CD4-positive, alpha-beta T cell treated with Interleukin-21 for 1 hour (primary cell): ENCODE measurements at places on chromosomes 5 and 9.

- no peak for DNase-seq
Observed at GRCh38 chr5:168991311-168991710, 309.6 kb downstream of the SLIT3 start.

DNA sequence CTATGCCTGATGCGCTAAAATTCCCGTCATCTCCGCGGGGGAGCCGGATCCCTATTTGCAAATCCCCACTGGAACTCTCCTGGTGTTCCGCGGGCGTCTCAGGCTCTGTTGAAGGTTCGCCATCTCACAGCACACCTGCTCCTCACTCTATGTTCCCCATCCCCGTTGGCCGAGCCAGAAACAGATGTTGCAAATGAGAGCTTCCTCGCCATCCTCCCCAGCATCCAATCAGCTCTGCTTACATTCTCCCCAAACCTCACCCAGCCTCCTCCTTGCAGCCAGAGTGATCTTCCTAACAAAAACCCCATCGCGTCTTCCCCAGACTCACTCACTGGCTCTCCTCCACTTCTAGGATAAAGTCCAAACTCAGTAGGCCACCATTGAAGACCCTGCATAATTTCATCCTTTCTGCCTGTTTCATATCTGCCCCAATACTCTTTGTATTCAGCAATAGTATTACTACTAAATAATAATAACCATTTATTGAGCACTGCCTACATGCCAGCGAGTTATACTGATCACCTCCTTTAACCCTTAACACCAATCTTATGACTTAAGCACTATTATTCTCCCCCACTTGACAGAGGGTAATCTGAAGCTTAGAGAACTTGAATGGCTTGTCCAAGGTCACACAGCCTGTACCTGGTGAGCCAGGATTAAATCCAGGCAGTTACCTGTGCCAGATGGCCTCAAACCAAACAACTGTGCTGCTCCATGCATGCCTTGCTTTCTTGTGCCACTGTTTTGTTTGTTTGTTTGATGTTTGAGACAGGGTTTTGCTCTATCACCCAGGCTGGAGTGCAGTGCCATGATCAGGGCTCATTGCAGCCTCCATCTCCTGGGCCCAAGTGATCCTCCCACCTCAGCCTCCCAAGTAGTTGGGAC is 14.0 kb downstream of the AQP7 start:
- no peak for DNase-seq

- DNase-seq: no peak
Observed at GRCh38 chr5:74205767-74206578, 434.6 kb downstream of the ENC1 start.

DNA sequence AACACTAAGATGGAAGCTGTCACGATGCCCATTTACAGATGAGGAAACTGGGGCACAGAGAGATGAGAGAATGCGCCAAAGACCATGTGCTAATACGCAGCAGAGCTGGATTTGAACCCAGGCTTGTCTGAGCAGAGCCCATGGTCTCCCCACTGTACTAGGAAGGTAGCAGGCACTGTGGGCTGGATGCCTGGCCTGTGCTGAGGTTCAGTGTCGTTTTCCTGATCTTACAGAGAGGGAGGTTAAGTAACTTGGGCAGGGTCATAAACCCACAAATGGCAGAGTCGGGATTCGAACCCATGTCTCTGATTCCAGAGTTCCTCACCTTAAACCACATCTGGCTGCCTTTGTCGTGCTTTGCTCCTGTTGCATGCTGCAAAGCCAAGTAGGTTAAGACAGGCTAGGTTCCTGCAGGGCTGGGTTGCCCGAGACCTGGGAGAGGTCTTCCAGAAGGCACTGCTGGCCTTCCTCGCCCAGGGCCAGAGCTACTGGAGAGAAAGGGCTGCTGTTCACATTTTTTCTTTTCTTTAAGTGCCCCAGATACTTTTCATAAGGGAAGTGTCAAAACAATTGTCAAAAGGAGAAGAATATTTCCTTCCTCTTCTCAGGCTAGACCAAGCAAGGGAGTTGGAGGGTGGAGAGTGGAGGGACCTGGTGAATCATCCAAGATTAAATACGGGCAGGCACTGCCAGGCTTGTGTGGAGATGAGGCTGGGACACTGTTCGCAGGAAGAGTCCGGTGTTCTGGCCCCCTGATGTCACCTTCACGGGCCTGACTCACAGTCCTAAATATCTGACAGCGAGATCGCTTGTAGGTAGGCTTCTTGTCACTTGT is 3.2 kb downstream of the NEK6 start:
- no peak for DNase-seq

DNA sequence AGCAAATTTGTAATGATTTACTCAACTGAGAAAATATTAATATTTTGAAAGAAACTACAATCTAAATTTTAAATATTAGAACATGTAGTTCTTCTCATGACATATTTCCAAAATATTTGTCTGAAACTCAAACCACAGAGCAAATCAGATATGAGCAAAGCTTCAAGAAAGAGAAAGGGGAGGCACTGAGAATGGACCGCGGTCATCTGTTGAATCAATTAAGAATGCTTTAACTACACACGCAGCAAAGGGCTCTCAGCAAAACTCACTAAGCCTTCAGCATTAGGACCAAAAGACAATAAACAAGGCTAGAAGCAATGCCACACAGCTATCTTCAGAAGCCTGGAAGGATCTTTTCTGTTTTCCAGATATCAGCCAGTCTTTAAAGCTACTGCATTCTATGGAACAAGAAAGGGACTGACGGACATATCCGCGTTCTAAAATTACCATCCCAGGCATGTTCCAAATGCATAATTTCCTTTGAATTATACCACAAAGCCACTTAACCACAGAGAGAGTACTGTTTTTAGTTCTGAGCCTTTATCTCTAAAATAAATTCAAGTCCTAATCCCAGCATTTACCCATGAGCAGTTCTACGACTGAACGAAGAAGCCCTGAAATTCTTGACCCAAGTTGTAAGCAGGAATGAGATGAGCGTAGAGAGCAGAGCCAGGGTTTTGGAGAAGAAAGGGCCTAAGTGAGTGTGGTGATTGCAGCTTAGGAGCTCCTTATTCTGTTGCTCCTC is 513.5 kb downstream of the AGTPBP1 start:
- DNase-seq: no peak

DNA sequence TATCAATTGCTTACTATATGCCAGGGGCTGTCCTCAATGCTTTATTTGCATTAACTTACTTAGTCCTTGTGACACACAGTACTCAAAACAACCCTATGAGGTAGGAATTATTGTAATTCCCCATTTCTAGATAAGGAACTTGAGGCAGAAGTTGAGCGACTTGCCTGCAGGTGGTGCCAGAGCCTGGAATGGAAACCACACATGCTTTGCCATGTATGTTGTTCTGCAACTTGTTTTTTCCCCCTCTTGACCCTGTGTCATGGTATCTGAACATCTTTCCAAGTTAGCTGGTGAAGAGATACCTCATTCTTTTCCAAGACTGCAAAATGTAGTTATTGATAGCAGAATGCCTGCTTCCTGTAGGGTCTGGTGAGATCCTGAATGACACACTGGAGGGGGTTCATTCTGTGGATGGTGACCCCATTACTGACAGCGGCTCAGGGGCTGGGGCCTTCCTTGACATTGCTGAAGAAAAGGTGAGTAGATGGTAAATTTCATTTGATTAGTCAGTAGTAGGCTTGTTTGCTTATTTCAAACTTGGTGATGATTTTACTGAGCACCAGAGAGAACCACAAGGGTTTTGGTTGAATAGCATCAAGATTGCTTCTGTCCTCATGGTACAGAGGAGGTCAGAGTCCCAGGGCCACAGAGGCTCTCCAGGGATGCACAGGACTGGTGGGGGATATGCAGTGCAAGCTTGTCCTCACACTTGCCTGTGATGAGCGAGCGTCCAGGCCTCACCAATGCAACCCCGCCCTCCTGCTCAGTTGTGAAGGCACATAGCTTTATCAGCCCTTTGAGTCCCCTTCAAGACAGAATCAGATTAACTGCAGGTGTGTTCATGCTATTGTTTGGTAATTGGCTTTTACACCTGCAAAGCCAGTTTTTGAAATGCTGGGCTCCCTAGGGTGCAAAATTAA is 57.0 kb downstream of the COL15A1 start:
- DNase-seq: peak; percentile 72

- no peak for DNase-seq
Observed at GRCh38 chr9:126536131-126536530, 77.6 kb upstream of the LMX1B start.

- no peak for DNase-seq
Observed at GRCh38 chr5:151383011-151383410, 35.7 kb upstream of the SLC36A2 start.

DNA sequence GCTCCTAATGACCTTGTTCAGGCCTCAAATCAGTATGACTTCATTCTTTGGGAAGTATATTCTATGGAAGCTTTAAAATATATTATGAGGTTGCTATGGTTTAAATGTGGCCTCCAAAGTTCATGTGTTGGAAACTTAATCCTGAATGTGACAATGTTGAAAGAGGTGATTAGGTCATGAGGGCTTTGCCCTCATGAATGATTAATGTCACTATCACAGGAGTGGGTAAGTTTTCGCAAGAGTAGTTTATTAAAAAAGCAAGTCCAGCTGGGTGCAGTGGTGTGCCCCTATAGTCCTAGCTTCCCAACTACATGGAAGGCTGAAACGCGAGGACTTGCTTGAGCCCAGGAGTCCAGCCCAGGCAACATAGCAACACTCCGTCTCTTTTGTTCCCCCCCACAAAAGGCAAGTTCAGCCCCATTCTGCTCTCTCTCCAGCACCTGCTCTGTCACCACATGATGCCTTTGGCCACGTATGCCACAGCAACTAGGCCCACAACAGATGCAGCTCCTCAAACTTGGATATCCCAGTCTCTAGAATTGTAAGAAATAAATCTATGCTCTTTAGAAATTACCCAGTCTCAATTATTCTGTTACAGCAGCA is 105.3 kb downstream of the SIL1 start:
- no peak for DNase-seq

GRCh38 chr9:36945999-36946398 is 88.1 kb downstream of the PAX5 start:
- no peak for DNase-seq

DNA sequence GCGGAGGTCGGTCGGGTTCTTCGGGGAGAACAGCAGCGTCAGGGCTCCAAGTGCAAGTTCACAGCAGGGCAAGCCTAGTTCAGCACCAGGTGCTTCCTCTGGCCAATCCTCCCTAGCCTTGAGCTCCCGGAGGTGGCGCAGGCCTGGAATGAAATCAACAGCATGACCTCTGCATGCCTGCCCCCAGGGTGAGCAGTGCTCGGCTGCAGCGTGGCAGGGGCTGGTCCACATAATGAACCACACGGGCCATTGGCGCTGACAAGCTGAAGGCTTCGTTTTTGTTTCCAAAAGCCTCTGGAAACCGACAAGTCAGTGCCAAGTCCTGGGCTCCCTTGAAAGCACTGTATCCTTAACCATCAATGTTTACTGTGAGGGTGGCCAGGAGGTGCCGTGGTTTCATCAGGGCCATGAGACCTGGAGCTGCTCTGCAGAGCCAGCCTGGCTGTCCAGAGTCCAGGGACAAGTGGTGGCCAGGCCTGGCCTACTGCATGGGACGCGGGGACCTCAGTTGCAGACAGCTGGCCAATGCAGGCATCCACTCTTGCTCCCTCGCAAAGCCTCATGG is 2.1 kb upstream of the INPP5E start:
- no peak for DNase-seq

GRCh38 chr5:174318578-174318977 is 273.1 kb downstream of the NSG2 start:
- no peak for DNase-seq

DNA sequence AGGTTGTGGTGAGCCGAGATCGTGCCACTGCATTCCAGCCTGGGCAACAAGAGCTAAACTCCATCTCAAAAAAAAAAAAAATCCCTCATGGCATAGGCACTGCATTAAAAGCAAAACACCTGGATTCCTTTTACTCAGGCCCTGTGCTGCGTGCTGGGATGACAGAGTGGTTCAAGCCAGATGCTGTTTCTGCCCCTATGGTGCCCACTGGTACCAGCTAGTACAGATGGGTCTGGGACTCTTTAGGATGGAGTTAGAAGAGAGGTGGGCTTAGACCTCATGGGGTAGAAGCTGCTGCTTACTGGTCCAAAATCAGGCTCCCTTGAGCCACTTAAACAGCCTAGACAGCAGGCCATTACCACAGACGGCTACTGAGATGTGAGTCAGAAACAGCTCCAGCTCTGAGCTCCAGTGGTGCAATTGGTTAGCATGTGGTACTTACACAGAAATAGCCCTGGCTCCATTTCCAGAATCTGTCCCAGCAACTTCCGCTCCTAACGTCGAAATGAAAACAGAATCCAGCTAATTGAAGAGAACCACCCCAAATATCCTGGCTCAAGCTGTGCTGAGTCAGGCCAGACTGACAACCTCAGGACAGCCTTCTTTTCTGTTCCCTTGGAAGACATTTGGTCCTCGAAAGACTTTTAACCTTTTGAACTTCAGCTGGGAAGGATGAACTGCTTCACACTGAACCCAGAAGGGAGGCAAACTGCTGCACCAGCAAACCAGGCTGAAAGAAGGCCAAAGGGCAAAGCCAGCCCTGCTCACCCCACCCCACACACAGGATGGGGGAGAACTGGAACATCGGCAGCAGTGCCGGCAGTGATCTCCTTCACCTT is 15.5 kb downstream of the C5orf15 start:
- DNase-seq: no peak

DNA sequence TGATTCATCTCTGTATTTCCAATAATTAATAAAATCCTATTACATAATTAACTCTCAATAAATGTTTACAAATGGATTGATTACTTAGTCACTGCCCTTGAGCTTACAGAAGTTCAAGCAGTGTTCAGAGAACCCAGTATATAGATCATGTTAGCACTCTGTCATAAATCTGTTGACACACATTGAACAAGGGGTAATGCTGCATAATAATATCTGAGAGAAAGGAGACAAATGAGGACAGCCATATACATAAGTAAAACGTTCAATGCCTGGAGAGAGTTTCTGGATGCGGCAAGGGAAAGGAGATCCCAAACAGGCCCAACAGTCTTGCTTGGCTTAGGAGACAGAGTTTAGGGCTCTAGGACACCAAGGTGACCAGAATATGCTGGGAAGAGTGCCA is 270.2 kb downstream of the FBXL17 start:
- no peak for DNase-seq

GRCh38 chr9:113599646-113600022 is 136.1 kb downstream of the RGS3 start:
- no peak for DNase-seq

- no peak for DNase-seq
Observed at GRCh38 chr5:174191076-174191475, 145.6 kb downstream of the NSG2 start.

- no peak for DNase-seq
Observed at GRCh38 chr9:86918556-86918955, 28.8 kb downstream of the GAS1 start.

GRCh38 chr9:121537283-121537682 is 37.6 kb upstream of the GGTA1 start:
- no peak for DNase-seq

DNA sequence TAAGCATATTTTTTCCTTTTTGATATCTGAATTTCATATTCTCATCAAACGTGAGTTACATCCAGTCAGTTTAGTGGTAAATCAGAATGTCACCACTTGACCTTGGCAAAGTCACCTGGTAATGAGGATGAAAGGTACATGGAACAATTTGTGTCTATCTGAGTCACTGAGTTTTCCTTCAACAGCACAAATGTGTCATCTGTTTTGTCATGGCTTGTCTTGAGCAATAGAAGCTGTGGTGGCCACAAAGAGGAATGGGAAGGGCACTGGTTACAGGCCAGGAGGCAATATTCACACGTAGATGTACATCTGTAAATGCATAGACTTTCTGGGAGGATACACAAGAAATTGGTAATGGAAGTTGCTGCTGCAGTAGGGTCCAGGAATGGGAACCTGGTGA is 8.4 kb upstream of the ZNF474 start:
- DNase-seq: no peak
